Urinary bladder (tissue), 4 donors: ENCODE measurements at places on chromosomes 4 and X. TPM values are rescaled to one million over a fixed set of nuclear protein-coding genes. Genes with fewer than 3 reads are reported as not detected.

Gene ZDHHC9
- polyA plus RNA-seq = 22.8 TPM

Gene STBD1
- 22.5 TPM for polyA plus RNA-seq

Gene SULT1E1
- 0.16 TPM for polyA plus RNA-seq

Gene USP26
- not detected for polyA plus RNA-seq

DNA sequence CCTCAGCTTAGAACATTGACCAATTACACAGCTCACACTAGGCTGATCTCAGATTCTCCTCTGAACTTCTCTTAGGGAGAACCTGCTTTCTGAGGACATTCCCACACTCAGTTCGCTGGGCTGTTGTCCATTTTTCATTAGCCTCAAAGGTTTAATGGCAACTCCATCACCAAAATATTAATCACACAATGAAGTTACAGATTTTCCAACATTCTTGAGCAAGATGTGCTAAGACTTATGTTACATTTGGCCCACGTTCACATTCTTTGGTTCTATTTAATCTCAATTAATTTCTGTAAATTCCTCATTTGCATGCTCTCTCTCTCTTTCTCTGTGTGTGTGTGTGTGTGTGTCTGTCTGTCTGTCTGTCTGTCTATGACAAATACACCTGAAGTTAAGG lies 82.3 kb upstream of the EDNRA start:
- no peak for DNase-seq

GRCh38 chr4:185566425-185566824 lies 31.1 kb upstream of the PDLIM3 start:
- no peak for DNase-seq

GRCh38 chrX:108640817-108641216 lies 95.5 kb downstream of the IRS4 start:
- DNase-seq = no peak

Gene SLC26A1
- 0.20 TPM for polyA plus RNA-seq

Gene SLC9B2
- polyA plus RNA-seq = 14.9 TPM

Gene NDP
- 0.62 TPM for polyA plus RNA-seq

- DNase-seq = no peak
Measured at GRCh38 chr4:36692586-36692985, 411.2 kb downstream of the DTHD1 start.

Gene KCNE5
- polyA plus RNA-seq = 0.22 TPM

DNA sequence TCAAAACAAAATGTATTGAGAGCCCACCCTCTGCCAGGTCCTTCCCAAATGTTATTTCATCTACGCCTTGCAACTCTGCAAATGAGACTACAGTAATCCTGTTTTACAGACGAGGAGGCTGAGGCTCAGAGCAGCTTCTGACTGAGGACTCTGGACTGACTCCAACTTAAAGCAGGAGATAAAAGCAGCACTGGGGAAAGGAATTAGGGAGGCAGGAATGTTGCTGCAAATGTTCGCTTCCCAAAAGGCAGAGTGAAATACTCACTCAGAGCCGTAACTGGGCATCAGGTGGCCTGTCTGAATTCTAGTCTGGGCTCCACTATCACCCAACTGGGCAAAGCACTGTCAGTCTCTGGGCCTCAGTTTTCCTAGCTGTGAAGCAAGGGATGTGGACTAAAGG lies 94.7 kb upstream of the SRD5A3 start:
- no peak for DNase-seq

DNA sequence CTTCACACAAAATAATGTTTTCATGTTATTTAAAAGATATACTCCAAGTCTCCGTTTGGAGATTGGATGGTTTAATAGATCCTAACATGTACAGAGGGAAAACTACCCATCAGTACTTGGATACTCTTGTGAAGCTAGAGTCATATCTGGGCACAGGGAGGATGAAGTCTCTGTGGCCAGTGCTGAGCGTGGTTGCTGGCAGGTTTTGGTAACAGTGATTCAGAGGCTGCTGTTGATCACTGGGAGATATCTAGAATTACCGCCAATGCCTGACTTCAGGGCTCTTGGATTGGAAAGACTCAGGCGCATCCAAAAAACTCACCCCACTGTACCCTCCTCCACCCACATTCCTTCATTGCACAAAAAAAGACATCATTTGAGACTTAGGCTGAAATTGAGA lies 107.2 kb upstream of the PGRMC2 start:
- no peak for DNase-seq

DNA sequence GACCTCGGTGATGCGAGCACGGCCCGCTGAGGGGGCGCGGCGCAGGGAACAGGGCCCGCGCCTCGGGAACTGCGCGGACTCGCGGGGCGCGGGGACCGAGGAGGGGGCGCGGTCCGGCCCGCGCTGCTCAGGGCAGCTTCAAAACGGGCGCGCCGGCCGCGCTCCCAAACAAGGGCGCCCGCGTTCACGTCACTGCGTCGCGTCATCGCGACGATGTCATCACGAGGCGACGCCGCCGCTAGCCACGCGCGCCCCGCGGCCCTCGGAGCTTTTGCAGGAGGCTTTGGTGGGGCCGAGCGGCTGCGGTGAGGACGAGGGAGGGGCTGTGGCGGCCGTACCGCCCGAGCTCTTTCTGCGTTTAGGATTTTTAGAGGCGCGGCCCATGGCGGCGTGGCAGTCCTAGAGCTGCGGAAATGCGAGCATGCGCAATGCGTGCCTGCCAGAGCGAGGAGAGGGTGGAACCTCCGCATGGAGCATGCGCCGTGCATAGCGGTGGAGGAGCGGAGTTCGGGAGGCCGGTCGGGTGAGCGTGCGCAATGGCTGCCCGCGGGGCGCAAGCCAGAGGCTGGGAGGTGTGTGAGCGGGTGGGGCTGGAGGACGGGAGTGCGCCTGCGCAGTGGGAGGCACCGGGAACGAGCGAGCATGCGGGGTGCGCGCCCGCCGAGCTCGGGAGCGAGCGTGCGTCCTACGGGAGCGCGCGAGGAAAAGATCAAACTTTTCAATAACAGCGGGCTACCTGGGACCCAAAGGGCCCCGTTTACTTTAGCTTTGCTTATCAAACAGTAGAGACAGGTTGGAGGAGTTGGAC lies at the start of gene PPP2R3B:
Gene PPP2R3B, minus strand, starts transcription at position 140 of the 808 bp plus-strand sequence. CDS start 216 bp downstream, outside the sequence.
- peak; percentile 94 for DNase-seq

DNA sequence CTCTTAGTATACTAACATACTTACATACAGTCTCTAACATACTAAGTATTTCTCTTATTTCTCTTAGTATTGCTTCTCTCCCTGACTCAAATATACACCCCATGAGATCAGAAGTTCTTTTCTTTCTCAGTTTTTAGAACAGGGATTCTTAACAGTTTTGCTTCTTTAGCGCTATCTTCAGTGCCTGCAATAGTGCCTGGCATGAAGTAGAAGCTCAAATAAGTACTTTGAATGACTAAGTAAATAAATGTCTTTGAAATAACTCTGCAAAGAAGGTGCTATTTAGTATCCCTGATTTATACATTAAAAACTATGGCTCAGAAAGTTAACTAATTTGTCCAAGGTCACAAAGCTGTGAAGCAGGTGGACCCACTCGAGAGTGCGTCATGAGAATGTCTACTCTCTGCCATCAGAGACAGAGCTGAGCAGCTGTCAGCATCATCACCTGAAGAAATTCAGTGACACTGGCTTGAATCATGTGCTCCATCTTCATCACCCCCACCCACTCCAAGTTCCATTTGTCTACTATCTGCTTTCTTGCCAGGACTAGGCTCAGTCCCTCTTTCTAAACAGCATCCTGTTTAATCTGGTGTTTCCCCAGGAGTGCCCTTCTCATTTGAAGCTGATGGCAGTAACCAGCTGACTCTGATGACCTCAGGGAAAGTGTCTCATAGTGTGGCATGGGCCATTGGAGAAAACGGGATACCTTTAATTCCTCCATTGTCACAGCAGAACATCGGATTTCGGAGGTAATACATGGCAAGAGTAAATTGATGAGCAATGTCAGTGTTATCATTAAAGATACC lies 83.1 kb downstream of the CC2D2A start:
- no peak for DNase-seq

- no peak for DNase-seq
Measured at GRCh38 chr4:65973186-65973585, 302.9 kb upstream of the EPHA5 start.

DNA sequence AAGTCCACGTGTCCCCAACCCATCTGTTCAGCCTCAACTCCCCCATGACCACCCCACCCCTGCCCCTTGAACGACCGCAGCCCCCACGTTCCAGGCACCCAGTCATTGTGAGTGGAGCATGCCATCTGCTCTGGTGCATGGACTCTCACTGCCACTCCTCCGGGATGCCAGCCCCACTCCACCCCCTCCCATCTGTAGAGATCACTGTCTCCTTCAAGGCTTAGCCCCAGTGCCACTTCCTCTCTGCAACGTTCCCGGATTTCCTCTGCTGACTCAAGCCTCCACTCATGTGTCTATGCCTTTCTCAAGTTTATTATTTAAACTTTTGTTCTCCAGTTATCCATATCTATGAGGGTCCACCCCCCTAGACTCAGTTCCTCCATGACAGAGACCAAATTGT lies 54.0 kb downstream of the MAML3 start:
- no peak for DNase-seq

- DNase-seq = no peak
Measured at GRCh38 chr4:72374159-72374558, 194.9 kb downstream of the ADAMTS3 start.

GRCh38 chr4:52618795-52619590 lies 40.1 kb downstream of the USP46 start:
- no peak for DNase-seq

Gene CPZ
- 54.1 TPM for polyA plus RNA-seq

Gene SOX3
- not detected for polyA plus RNA-seq

Gene SSX2B
- polyA plus RNA-seq = not detected

DNA sequence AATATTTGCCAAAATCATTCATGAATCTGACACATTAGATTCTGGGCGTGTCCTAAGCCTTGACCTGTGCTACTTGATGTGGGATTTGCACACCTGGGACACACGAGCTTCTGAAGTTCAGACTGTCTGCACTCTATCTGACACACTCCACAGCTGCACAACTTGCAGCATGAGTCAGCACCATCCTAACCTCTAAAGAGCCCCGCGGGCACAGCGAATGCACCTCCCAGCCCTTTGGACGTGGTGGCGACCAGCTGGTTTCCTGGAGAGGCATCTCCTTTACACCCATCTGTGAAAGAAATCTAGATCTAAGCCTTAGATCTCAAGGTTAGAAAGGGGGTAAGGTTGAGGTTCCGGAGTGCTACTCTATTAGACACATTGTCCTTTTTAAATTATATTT lies 69.2 kb downstream of the SORBS2 start:
- DNase-seq = no peak

Gene DUX4
- polyA plus RNA-seq = not detected

Gene ASMT
- polyA plus RNA-seq = 0.15 TPM

GRCh38 chrX:153824348-153824747 lies 6.0 kb downstream of the PDZD4 start:
- no peak for DNase-seq

DNA sequence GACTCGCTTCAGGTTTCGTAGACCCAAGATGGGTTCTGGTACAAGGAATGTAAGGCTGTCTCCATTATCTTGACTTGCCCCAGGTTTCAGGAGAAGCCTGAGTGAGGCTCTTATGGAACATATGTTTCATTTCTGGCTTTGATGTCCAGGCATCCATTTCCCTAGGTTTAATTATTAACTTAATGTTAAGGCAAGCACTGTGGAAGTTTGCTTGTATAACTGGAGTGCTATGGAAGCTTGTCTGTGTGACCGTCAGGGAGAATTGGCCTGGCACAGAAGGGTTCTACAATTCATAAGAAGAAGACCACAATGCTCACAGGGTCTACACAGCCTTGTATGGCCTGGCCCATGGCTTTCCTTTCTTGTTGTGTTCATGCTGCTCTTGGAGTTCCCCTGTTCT lies 47.2 kb upstream of the PPP1R2C start:
- no peak for DNase-seq

GRCh38 chr4:74653331-74654229 lies 140.7 kb downstream of the BTC start:
- DNase-seq = no peak

GRCh38 chr4:3218824-3219760 lies 29.9 kb upstream of the MSANTD1 start:
- DNase-seq = no peak

Gene APLN
- 1.0 TPM for polyA plus RNA-seq

- DNase-seq = no peak
Measured at GRCh38 chrX:130171446-130172126, at the start of gene RAB33A. RAB33A (plus strand) TSS chrX:130171962; CDS start chrX:130172063, 101 bp downstream.

- no peak for DNase-seq
Measured at GRCh38 chr4:82124932-82125786, 248.6 kb downstream of the HNRNPD start.

Gene UCP1
- not detected for polyA plus RNA-seq

- DNase-seq = no peak
Measured at GRCh38 chr4:125573368-125573767, 258.6 kb downstream of the FAT4 start.

Gene PASD1
- polyA plus RNA-seq = not detected

Gene GYG2
- 10.3 TPM for polyA plus RNA-seq

DNA sequence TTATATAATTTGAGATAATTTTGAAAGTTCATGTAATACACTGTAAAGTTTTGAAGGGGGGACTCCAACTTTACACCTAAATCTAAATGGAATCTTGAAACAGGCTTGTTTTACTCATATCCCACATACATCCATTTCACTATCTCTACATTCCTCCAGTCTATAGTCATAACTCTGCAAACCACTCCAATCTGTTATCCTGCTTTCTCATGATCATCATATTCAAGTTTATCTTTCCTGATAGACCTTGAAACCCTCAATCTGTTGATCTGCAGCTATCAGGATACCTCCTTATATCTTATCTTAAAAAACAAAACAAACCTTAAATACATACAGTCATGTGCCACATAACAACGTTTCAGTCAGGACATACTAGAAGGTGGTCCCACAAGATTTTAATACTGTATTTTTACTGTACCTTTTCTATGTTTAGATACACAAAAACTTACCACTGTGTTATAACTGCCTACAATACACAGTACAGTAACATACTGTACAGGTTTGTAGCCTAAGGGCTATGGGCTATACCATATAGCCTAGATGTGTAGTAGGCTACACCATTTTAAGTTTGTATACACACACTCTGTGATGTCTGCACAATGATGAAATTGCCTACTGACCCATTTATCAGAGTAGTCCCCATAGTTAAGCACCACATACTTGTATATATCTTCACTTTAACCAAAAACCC lies 14.0 kb downstream of the CHIC2 start:
- DNase-seq = no peak

DNA sequence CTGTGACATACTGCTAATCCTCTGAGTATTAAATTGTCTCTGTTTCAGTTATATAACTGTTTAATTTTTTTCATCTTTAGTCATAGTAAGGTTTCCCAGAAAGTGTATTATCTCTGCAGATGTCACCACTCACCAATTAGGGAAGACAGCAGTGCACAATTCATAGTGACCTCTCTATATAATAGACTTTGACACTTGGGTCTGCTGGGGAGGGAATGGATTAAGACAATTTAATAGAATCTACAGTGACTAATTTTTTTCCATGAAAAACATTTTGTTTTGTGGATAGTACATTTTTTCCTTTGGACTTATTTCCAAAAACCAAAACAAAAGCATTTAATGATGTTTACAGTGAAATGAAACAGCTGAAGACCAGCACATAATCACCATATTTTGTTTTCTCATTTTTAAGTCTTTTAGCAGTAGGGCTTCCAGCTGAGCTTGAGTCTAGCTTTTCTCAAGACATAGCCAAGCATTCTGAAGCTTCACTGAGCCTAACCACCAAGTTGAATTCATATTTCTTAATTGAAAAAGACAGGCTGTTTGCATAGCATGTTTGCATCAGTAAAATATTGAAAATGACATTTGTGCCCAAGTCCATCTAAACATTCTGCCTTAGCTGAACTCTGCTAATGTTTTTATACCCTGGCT lies 69.5 kb downstream of the PCDH19 start:
- DNase-seq = no peak

Gene ZNF718
- 2.6 TPM for polyA plus RNA-seq
